Left lung (tissue), 14 donors: ENCODE measurements at places on chromosomes 11 and 22. TPM values are rescaled to one million over a fixed set of nuclear protein-coding genes. Genes with fewer than 3 reads are reported as not detected.

The IGLL5 gene
- 8.1 TPM for total RNA-seq

The ANO1 gene
- total RNA-seq = 6.2 TPM

The MUC15 gene
- 7.1 TPM for total RNA-seq

The DTX4 gene
- total RNA-seq = 33.2 TPM

The TEAD1 gene
- total RNA-seq = 58.1 TPM

The DCUN1D5 gene
- 23.9 TPM for total RNA-seq

The OR51I1 gene
- total RNA-seq = not detected

The PHOX2A gene
- total RNA-seq = not detected

The MMP10 gene
- 0.71 TPM for total RNA-seq

The TEX54 gene
- total RNA-seq = not detected

The SCN4B gene
- total RNA-seq = 2.2 TPM

The MRGPRF gene
- 12.6 TPM for total RNA-seq

The TMPRSS13 gene
- total RNA-seq = 5.4 TPM

The C11orf86 gene
- total RNA-seq = not detected
